ENCODE measurements at places on chromosomes 11 and 22.

GRCh38 chr22:26215736-26216135 lies 46.5 kb downstream of the SEZ6L start:
- DNase-seq: no peak

GRCh38 chr11:87316491-87316890 lies 278.8 kb downstream of the TMEM135 start:
- no peak for DNase-seq

GRCh38 chr11:13229136-13229535 lies 48.5 kb upstream of the BMAL1 start:
- no peak for DNase-seq

DNA sequence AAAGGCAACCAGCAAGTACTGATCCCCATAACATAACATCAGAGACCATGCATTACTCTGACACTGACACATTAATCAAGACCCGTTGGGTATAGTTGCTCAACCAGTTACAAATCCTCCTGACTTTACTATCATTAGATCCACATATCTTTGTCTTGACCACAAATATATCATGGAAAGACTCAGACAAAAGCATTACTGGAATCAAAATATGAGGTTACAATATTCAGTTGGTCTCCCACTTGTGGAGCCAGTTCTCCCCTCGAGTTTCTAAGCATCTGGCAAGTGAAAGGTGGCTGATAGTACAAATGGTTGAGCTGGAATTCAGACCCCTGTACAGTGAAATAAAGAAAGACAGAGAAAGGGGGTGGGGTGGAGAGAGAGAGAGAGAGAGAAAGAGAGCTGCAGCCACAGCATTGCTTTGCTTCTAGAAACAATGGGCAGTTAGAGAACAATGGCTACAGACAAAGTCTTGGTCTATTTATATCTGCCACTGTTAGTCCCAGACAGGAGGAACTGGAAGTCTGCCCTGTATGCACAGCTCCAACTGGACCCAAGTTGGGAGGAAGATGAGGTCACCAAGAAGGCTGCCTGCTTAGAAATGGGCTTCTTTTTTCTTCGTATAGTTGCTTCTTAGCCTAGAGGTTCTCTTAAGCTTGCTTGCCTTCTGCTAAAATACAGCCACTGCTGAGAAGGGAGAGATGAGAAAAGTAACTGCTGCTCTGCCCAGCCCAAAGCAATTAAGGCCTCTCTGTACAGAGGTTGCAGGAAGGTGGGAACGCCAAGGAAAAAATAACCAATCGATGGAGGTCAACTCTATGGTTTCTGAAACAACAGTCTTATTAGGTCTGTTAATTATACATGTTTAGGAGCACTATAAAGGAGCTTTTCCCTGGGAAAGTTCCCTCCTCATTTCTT lies 85.5 kb downstream of the ETS1 start:
- no peak for DNase-seq

DNA sequence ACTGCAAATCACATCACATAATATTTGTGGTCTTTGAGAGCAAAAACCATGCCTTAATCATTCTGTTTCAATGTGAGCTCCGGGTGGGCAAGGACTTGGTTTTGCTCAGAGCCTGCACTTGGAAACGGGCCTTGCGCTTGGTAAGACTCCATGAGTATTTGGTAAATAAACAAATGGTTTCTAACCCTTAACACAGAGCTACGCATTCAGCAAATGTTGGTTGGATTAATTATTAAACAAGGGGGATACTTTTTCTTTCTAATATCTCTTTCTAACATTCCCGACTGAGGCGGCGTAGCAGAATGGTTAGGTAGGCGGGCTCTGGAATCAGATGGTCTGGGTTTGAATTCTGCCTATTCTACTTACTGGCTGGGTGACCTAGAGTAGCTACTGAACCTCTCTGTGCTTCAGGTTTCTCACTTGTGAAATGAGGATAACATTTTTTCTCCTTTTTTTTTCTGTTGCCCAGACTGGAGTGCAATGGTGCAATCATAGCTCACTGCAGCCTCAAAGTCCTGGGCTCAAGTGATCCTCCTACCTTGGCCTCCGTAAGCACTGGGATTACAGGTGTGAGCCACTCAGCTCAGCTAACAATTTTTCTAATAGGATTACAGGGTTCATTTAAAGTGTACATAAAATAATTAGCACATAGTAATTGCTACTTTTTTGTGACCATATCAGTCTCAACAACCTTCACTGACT lies 3.4 kb upstream of the FAM83F start:
- no peak for DNase-seq

DNA sequence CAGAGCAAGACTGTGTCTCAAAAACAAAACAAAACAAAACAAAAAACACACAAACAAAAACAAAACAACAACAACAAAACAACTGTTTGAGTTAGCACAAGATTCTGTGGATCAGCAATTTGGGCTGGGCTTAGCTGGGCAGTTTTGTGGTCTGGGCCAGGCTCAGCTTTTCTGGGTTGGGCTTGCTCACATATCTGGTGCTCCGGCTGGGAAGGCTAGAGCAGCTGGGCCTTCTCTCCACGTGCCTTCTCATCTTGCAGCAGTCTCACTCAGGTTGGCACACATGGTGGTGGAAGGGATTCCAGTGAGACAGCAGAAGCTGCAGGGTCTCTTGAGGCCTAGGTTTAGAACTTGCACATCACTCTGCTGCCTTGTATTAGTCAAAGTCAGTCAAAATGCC lies 35.7 kb downstream of the EIF3F start:
- DNase-seq: no peak

Data from activated naive CD4-positive, alpha-beta T cell (primary cell).